ENCODE measurements at places on chromosomes 7 and 10.

GRCh38 chr7:2473496-2474180 is 2.6 kb downstream of the GRIFIN start:
- H3K4me3 ChIP-seq, result no peak overlapping the region
- no peaks in the 10 kb centered on the region for H3K27me3 ChIP-seq
- H3K4me1 ChIP-seq, result peaks cover 13% of the 10 kb centered on the region
- H3K27ac ChIP-seq, result no peak overlapping the region
- DNase-seq, result no peak

DNA sequence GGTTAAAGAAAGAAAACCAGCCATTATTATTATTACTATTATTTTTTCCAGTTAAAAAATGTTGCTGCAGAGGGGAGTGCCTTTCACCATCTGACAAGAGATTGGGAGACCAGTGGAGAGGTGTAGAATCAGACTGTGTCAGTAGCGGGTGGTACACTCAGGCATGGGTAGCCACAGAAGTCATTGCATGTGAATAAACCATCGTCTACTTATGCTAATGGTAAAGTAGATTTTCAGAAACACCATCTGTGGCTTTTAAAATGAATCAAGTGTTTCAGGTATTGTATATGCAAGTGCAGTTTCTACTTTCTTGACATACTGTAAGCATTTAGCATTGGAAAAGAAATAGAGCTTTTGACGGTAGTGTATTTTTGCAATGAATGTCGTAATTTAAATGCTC is 131.5 kb upstream of the SP8 start:
- H3K4me3 ChIP-seq, result no peak overlapping the region
- H3K36me3 ChIP-seq, result no peaks in the 10 kb centered on the region
- H3K27ac ChIP-seq, result no peak overlapping the region
- no peaks in the 10 kb centered on the region for H3K27me3 ChIP-seq
- DNase-seq, result no peak

GRCh38 chr7:55770778-55771177 is 91.8 kb downstream of the SEPTIN14 start:
- H3K36me3 ChIP-seq, result no peaks in the 10 kb centered on the region
- H3K27ac ChIP-seq, result no peak overlapping the region
- H3K27me3 ChIP-seq, result no peaks in the 10 kb centered on the region

DNA sequence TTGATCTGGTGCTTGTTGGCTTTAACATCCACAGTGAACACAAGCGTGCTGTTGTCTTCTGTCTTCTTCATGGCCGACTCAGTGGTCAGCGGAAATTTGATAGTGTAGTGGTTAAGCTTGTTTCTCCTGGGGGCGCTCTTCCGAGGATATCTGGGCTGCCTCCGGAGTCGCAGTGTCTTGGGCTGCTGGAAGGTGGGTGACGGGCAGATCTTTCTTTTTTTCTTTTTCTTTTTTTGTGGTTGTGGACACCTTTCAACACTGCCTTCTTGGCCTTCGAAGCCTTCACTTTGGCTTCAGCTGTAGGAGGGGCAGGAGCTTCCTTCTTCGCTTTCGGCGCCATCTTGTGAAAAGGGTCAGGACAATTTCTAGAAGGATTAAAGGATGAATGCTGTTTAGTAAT is 23.8 kb upstream of the RPA3 start:
- no peak overlapping the region for H3K27ac ChIP-seq
- DNase-seq, result no peak
- H3K4me3 ChIP-seq, result no peak overlapping the region

GRCh38 chr10:3928569-3928968 is 143.6 kb upstream of the KLF6 start:
- H3K36me3 ChIP-seq, result no peaks in the 10 kb centered on the region
- DNase-seq, result no peak
- no peak overlapping the region for H3K4me3 ChIP-seq
- no peaks in the 10 kb centered on the region for H3K4me1 ChIP-seq
- H3K27me3 ChIP-seq, result no peaks in the 10 kb centered on the region

DNA sequence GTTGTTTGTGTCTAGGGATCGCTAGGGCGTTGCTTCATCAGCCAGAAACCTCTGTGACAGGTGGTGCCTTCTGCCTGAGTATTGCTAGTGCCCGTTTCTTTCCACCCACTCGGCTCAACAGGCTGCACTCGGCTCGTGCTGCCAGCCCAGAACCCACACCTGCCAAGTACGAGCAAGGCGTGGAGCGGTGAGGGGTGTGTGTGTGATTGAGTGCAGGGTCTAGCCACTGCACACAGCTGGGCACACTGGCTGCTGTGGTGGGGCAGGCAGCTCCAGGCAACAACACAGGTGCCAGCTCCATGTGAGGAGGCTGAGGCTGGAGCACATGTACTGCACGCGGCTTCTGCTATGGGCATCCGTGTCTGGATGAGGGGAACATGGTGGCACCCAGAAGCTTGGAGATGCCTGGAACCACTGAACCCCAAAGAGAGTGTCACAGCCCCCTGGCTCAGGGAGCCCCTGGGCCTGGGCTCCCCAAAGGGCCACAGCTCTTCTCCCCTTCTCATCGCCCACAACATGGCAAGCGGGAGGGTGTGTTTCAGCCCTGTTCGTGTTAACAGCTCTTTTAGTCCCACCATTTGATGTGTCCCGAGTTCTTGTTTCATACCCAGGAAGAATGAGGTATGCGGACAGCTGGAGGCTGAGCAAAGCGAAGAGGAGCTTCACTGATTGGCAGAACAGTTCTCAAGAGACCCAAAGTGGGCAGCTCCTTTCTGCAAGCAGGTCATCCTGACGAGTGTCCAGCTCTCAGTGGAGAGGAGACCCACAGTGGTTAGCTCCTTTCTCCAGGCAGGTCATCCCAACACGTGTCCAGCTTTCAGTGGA is 78.1 kb downstream of the HDAC9 start:
- no peak overlapping the region for H3K27ac ChIP-seq
- no peaks in the 10 kb centered on the region for H3K27me3 ChIP-seq
- no peak overlapping the region for H3K4me3 ChIP-seq
- DNase-seq, result no peak

GRCh38 chr7:55565681-55566080 is 6.6 kb downstream of the VOPP1 start:
- H3K4me1 ChIP-seq, result peaks cover 3% of the 10 kb centered on the region
- H3K36me3 ChIP-seq, result no peaks in the 10 kb centered on the region
- H3K27me3 ChIP-seq, result no peaks in the 10 kb centered on the region
- DNase-seq, result no peak

GRCh38 chr10:12703813-12704212 is 297.7 kb downstream of the CCDC3 start:
- DNase-seq, result no peak
- H3K27me3 ChIP-seq, result no peaks in the 10 kb centered on the region
- no peak overlapping the region for H3K4me3 ChIP-seq
- no peaks in the 10 kb centered on the region for H3K4me1 ChIP-seq

- H3K27ac ChIP-seq, result no peak overlapping the region
- no peaks in the 10 kb centered on the region for H3K4me1 ChIP-seq
- no peaks in the 10 kb centered on the region for H3K36me3 ChIP-seq
- H3K27me3 ChIP-seq, result no peaks in the 10 kb centered on the region
- DNase-seq, result no peak
Measured at GRCh38 chr7:80643336-80643915, 5.0 kb downstream of the CD36 start.

GRCh38 chr7:104553074-104553473 is 224.7 kb downstream of the LHFPL3 start:
- DNase-seq, result no peak
- no peaks in the 10 kb centered on the region for H3K36me3 ChIP-seq
- no peaks in the 10 kb centered on the region for H3K4me1 ChIP-seq
- no peak overlapping the region for H3K4me3 ChIP-seq
- H3K27me3 ChIP-seq, result no peaks in the 10 kb centered on the region

- H3K27ac ChIP-seq, result no peak overlapping the region
- no peaks in the 10 kb centered on the region for H3K4me1 ChIP-seq
- DNase-seq, result no peak
- H3K36me3 ChIP-seq, result no peaks in the 10 kb centered on the region
- no peaks in the 10 kb centered on the region for H3K27me3 ChIP-seq
- no peak overlapping the region for H3K4me3 ChIP-seq
Measured at GRCh38 chr10:94623572-94623971, 60.0 kb upstream of the CYP2C18 start.

- H3K4me3 ChIP-seq, result no peak overlapping the region
- H3K27ac ChIP-seq, result no peak overlapping the region
- H3K4me1 ChIP-seq, result 0 out of 2 replicates have a peak, but pooled peaks cover 2% of the 10 kb centered on the region
- no peaks in the 10 kb centered on the region for H3K36me3 ChIP-seq
Measured at GRCh38 chr7:138656952-138657351, 44.2 kb downstream of the SVOPL start.

GRCh38 chr10:132151951-132152505 is 34.7 kb upstream of the DPYSL4 start:
- H3K36me3 ChIP-seq, result no peaks in the 10 kb centered on the region
- H3K27me3 ChIP-seq, result no peaks in the 10 kb centered on the region
- H3K4me1 ChIP-seq, result no peaks in the 10 kb centered on the region
- DNase-seq, result no peak
- no peak overlapping the region for H3K4me3 ChIP-seq
- no peak overlapping the region for H3K27ac ChIP-seq

All from iPS DF 6.9 (cell line).